ENCODE measurements at places on chromosomes 2 and 18.

GRCh38 chr2:34316788-34317187 is 717.7 kb upstream of the FAM98A start:
- DNase-seq: no peak

DNA sequence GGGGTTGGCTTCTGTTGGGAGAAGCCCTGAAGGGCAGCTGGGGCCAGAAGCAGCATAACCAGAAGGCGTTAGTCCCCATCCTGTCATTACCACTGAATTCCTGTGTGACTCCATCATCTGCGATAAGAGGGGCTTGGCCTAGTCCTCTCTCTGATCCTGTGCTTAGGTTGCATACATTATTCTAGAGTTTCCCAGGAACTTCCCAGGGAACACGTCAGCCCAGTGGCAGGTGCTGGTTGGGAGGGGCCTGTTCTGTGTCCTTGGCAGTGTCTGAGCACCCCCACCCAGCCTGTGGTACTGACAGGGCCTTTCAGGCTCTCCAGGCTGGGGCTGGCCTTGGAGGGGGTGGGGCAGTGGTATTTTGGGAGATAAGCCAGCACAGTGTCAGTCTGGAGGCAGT is 4.5 kb upstream of the TOGARAM2 start:
- no peak for DNase-seq

- no peak for DNase-seq
These were observed 38.6 kb downstream of the PIKFYVE start for GRCh38 chr2:208304695-208305094.

DNA sequence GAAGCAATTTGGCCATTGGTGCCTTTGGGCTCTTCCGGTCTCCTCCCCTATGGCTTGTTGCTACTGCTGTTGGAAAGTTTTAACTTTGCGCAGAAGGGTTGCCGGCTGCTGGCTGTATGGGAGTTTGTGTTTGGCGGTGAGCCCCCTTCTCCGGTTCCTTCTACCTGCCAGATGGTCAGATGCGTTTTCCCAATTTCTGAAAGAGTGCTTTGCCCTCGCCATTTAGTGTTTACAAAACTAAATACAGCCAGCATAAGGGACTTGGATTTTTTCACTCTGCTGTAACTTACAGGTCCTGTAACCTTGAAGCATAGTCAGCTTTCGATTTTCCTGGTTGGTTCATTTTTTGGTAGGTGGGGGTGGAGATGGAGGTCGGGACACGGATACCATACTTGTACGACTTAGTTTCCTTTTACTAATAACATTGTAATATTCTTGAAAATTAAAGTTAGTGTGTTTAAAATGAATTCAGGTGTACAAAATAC is 604 bp downstream of the COQ10B start:
- DNase-seq: no peak

DNA sequence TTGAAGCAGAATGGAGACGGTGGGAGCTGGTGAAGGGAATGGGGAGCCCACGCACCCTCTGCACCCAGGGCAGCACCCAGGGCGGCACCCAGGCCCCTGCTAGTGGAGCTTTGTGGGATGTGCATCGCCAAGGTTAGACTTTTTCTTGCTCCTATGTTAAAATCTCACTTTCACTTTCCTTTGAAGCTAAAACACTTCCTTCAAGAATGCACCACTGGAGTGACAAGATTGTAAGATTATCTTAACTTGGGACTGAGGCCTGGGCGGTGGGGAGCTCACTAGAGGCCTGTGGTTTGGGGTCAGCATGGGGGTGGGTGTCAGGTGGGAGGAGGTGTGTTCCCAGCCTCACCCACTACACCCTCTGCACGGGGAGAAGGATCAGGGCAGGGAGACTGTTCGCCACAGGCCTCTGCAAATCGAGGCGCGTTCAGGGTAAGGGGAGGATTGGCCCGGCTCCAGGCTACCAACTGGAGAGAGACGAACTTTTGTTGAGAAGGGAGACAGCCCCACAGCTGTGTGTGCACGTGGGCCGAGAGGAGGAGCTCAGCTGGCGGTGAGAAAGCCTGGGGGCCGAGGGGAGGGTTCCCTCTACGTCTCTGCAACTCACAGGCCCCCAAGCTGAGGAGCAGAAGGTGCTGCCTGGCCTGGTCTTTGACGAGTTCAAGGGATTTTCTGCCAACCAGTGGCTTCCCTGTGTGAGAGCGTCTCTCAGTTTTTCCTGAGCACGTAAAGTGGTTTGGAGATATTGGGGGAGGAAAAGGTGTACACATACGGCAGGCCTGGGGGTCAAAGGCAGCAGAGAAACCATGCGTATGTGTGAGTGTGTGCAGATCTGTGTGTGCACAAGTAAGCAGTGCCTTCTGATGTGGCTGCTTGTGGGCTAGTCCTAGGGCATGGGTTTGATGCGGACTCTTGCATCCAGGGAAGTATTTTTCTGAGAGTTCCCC is 147.7 kb downstream of the KLHL29 start:
- peak; percentile 68 for DNase-seq

DNA sequence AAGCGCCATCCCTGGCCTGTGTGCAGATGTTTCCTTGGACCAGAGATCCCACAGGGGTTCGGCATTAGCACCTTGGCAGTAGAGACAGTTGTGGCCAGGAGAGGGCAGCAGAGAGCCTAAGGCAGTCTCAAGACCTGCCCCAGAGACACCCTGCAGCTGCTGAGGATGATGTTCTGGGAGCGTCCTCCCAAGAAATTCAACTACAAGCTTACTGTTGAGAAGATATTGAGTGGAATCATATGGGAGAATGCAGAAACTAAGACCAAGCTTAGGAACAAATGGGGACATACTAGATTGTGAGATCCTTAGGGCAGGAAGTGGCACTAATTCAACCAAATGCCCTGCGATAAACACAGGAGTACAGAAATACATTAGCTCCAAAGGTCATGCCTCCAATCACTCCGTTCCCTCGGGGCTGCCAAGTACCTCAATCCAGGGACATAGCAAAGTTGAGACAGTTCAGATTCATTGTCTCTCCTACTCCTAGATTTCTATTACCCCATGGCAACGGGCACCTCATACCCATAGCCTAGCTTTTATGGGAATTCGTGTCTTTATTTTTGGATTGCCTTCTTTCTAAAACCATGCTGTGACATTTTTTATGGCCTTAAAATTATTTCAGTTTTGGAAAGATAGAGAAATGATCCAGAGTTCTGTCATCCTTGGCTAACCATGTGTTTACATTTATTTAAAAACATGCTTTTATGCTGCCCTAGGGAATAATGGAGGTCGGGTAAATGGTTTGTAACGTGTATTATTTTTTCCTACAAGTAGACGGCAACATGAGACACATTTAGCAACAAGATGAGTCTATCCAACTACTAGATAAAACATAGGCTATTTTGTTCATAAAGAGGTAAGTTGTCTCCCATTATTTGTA is 2.2 kb upstream of the ERMN start:
- peak; percentile 91 for DNase-seq

DNA sequence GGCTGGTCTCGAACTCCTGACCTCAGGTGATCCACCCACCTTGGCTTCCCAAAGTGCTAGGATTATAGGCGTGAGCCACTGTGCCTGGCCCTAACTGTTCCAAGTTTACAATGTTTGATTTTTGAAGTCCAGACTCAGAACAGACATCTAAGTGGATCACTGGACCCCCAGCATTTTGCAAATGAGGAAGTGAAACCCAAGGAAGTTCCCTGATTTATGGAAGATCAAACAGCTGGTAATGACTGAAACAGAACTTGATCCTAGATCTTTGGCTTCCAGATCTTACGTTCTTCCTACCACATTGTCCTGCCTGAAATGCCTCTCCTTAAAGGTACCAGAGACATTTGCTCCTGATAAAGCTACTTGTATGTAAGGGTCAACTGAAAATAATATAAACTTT is 58.3 kb upstream of the NCOA1 start:
- no peak for DNase-seq

GRCh38 chr2:172080641-172081220 is 4.6 kb upstream of the DLX1 start:
- no peak for DNase-seq

- DNase-seq: no peak
These were observed 31.1 kb downstream of the PSME4 start for GRCh38 chr2:53939656-53940055.

- no peak for DNase-seq
These were observed 60.2 kb upstream of the MAP4K3 start for GRCh38 chr2:39497082-39497801.
